ENCODE measurements at places on chromosomes 12 and 14.
A peak's percentile ranks its signal among the peaks of the same experiment; 100 is the strongest.

GRCh38 chr14:22554498-22555383, 34.3 kb downstream of the DAD1 start:
- DNase-seq: no peak

- no peak for DNase-seq
These were observed 189.7 kb downstream of the EPS8 start for GRCh38 chr12:15599266-15600037.

- peak; percentile 8 for DNase-seq
These were observed 281.7 kb upstream of the AMIGO2 start for GRCh38 chr12:47361389-47362021.

GRCh38 chr14:28570391-28570790, 196.2 kb upstream of the FOXG1 start:
- DNase-seq: no peak
